ENCODE measurements at places on chromosomes 11 and 22.

DNA sequence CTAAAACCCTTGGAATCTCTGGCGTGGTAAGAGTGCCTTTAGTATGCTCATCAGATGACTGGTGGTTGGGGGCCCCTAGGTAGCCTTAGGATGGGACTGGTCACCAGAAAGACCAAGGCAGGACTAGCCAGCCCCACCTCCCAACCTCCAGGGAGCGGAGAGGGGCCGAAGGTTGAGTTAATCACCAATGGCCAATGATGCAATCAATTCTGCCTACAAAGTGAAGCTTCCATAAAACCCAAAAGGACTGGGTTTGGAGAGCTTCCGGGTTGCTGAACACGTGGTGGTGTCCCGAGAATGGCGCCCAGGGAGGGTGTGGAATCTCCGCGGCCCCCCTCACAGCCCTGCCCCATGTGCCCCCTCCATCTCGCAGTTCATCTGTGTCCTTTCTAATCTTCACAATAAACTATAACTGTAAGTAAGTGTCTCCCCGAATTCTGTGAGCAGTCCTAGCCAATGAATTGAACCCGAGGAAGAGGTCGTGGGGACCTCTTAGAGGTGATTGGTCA is 66.4 kb upstream of the SLC22A12 start:
- DNase-seq: no peak

GRCh38 chr22:43996170-43996980 is 27.7 kb upstream of the PARVB start:
- peak; percentile 34 for DNase-seq

GRCh38 chr11:43979571-43980219 is 37.3 kb downstream of the C11orf96 start:
- no peak for DNase-seq

DNA sequence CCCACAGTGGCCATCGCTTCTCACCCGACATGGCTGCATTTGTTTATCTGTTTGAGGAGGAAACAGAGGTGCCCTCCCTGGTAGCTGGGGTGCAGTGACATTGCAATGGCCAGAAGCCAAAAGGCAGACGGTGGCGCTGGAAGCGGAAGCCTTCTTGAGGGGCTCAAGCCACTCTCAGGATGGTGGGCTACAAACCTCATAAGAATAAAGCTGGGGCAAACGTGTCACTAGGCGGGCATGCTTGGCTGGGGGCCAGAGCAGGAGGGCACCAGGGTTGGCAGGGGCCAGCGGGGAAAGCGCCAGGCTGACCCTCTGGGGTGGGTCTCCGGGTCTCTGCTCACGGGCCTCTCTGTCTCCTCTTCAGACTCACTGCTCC is 12.6 kb downstream of the TNNT3 start:
- no peak for DNase-seq

DNA sequence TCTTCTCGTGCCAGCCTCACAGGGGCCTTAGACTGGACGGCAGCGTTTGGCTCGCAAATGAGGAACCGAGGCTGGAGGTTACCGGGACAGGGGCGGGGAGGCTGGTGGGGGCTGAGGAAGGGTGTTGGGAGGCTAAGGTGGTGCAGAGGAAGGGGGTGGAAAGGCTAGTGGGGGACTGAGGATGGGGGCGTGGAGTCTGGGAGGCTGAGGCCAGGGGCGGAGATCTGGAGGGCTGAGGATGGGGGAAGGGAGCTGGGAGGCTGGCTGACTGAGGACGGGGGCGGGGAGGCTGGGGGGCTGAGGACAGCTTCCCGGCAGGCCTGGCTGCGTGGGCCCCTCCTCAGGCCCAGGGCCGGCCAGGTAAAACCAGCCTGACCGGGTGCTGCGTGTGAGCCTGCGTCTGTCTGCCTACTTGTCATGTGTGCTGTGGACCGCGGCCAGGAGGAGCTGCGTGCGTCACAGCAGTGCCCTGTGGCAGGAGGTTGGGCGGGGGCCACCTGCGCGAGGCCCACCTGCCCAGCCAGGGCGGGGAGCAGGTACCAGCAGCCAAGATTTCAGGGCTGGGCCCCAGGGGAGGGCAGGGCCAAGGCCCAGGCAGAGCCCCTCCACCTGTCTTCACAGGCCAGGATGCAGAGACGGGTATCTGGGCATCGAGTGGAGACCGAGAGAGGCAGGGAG is 9.4 kb upstream of the PIM3 start:
- no peak for DNase-seq
